Right renal cortex interstitium (tissue), 3 donors: ENCODE measurements at places on chromosomes 3 and 15. TPM values are rescaled to one million over a fixed set of nuclear protein-coding genes. Genes with fewer than 3 reads are reported as not detected.

The CCR1 gene
- polyA plus RNA-seq: 2.4 TPM

The BLM gene
- 12.9 TPM for polyA plus RNA-seq

The OR5H15 gene
- not detected for polyA plus RNA-seq

The HRG gene
- polyA plus RNA-seq: 2.1 TPM

The KBTBD12 gene
- 1.7 TPM for polyA plus RNA-seq

The CAPN3 gene
- 24.6 TPM for polyA plus RNA-seq

The CATSPER2 gene
- 3.6 TPM for polyA plus RNA-seq

The KNG1 gene
- 163 TPM for polyA plus RNA-seq

The TERC gene
- 0.33 TPM for polyA plus RNA-seq

The PLD1 gene
- polyA plus RNA-seq: 13.6 TPM

The LHFPL4 gene
- polyA plus RNA-seq: 0.03 TPM

The DAZL gene
- not detected for polyA plus RNA-seq

The DNAH1 gene
- 6.9 TPM for polyA plus RNA-seq

- no peak for DNase-seq
Observed at GRCh38 chr3:32403663-32404062, 12.0 kb downstream of the CMTM7 start.

GRCh38 chr3:15051531-15051930 lies 13.6 kb downstream of the MRPS25 start:
- no peak for DNase-seq

- no peak for DNase-seq
Observed at GRCh38 chr15:98889930-98890695, 117.5 kb downstream of the PGPEP1L start.

- no peak for DNase-seq
Observed at GRCh38 chr3:99911433-99911832, 93.8 kb downstream of the CMSS1 start.

GRCh38 chr3:153484842-153485241 lies 322.8 kb downstream of the RAP2B start:
- DNase-seq: no peak

DNA sequence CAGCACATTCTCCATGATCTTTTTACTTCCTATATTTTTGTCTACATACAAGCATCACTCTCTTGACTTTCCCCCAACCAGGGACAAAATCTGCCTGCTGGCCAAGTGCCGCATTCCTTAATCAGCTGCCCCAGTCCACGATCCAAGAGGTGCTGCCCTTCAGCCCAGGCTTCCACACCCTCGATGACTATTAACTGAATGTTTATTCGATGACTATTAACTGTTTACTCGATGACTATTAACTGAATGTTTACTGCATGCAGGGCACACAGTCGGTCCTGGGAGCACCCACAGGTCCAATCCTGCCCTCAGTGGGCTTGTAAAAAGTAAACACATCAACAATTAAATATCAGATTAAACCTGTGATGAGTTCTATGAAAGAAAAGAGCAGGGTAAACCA lies 256.9 kb downstream of the ARRDC4 start:
- no peak for DNase-seq

DNA sequence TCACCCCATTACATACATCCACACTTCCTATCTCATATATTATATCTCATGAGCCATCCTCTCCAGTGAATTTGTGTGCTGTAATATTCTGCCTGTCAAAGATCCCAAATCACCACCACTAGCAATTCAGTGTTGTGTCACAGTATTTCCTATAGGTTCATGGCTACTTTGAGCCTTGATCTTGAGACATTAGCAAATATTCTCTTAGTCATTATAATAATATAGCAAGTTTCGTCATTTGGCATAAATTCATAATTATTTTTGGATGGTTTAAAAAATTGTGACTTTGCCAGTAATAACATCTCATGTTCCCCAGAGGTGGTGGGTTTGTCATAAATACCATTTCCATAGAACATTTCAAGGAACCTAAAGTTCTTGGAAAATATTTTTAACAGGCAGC lies 47.7 kb downstream of the CMSS1 start:
- DNase-seq: no peak

DNA sequence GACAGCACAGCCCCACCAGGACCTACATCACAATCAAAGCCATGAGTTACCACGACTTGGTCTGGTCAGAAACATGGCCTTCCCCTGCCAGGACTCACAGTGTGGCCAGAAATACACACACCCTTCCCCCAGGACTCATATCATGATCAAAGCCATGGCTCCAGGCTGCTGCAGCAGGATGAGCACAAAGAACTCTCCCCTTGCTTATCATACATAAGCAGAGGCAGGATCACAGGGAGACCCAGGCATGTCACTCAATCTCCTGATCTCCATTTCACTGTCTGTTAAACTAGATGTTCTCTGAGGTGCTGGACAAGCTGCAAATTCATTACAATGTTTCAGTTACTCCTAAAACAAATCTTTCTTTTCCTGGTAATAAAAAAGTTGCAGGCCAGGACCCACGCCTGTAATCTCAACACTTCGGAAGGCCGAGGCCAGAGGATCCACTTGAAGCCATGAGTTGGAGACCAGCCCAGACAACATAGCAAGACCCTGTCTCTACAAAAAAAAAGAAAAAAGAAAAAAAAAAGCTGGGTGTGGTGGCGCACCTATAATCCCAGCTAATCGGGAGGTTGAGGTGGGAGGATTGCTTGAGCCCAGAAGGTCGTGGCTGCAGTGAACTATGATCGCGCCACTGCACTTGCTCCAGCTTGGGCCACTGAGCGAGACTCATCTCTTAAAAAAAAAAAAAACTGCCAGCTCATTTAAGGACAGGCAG lies 1.2 kb downstream of the PFKFB4 start:
- no peak for DNase-seq

- DNase-seq: no peak
Observed at GRCh38 chr3:7658294-7658693, 797.4 kb downstream of the GRM7 start.

GRCh38 chr3:135069406-135069805 lies 274.3 kb downstream of the EPHB1 start:
- DNase-seq: no peak

DNA sequence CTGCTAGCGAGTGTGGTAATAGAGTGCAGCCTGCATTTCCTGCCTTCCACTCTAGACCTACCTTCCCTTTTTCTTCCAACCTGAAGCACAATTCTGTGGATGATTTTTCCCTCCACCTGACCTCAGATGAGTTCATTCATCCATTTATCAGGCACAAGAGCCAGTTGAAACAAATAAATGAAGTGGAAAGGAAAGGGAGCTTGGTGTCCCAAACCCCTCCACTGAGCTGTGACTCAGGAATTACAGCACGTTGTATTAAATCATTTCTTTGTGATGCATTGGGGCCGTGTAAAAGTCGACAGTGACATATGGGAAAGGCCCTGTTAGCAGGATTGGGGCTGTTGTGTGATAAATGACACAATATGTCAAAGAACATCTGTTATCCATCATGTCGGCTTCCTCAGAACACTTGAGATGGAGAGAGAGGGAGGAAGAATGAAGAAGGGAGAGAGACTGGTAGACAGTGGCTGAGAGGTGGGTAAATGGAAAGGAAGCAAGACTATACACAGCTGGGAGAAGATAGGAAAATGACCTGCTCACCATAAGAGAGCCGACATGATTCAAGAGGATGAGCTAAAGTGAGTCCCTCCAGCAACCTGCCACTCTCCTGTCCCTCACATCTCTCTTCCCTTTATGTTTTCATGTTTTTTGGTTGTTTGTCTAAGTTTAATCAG lies 366.0 kb downstream of the AGBL1 start:
- DNase-seq: no peak

GRCh38 chr3:127639173-127640041 lies 10.4 kb downstream of the PODXL2 start:
- DNase-seq: no peak

- no peak for DNase-seq
Observed at GRCh38 chr15:68821190-68821840, 620 bp upstream of the ANP32A start.

- no peak for DNase-seq
Observed at GRCh38 chr15:85615930-85616329, 178.8 kb downstream of the KLHL25 start.

- no peak for DNase-seq
Observed at GRCh38 chr3:138509586-138509985, 75.2 kb downstream of the ESYT3 start.

DNA sequence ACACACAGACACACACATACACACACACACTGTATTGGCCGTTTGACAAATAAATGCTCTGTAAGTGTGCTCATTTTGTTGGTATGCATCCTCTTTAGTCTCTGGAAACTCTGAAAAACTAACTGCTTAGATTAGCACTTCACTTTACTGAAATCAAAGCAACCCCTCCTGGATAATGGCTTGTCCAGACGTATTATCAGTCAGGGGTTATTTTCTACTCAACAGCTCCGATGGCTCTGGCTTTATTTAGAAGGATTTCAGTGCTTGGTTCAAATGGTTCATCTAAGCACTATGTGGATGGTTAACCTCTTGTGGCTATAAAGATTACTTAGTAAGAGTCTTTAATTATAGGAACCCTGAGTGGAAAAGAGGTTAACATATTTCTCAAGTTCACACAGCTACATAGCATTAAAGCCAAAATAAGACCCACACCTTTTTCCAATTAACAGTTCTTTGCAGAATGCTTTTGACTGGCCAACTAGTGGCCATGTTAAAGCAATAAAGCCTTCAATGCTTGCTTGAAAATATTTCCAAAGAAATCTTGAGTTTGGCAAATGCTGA lies 516.1 kb upstream of the NAALADL2 start:
- DNase-seq: no peak

DNA sequence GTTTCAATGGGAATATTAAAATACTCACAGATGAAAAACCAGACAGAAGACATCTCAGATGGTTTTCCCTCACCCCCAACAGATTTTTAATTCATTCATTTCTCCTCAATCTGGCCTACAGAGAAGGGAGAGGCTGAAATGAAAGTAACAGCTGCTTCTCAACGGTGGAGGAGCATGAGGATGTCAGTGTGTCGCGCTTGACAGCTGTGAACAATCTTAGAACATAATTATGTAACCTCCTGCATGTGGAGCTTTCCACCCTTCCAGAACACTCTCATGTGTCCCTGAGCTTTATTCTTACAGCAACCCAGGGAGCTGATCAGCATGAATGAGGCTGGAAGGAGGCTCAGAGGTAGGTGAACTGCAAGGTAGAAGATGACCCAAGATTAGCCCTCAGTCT lies 52.7 kb downstream of the MB21D2 start:
- DNase-seq: no peak

DNA sequence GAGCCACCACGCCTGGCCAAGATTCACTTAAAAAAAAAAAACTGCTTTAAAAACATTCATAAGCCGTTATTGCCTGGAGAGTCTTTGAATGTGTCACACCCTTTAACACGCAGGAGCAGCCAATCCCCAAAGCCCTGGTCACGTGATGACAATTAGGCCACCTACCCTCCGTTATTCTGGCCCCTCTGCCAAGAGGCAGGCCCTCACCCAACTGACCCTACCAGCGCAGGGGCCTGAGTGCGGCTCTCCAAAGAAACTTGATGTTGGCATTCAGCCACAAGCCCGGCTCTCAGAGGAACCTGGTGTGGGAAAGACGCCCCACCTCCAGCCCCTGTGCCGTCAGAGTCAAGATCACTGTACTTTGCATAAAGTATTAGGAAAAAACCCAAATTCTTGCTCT lies 11.6 kb upstream of the MUC4 start:
- no peak for DNase-seq

DNA sequence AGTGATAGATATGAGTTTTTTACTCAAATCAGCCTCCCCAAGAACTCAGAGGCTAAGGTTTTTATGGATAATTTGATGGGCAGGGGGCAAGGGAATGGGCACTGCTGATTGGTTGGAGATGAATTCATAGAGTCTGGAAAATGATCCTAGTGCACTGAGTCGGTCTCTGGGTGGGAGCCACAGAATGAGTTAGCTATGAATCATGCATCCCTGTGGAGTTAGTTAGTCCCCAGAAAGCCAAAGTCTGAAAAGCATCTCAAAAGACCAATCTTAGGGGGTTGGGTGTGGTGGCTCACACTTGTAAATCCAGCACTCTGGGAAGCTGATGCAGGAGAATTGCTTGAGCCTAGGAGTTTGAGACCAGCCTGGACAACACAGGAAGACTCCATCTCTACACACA lies 516.1 kb downstream of the AGBL1 start:
- no peak for DNase-seq
